ENCODE measurements at places on chromosomes 2 and 18.

DNA sequence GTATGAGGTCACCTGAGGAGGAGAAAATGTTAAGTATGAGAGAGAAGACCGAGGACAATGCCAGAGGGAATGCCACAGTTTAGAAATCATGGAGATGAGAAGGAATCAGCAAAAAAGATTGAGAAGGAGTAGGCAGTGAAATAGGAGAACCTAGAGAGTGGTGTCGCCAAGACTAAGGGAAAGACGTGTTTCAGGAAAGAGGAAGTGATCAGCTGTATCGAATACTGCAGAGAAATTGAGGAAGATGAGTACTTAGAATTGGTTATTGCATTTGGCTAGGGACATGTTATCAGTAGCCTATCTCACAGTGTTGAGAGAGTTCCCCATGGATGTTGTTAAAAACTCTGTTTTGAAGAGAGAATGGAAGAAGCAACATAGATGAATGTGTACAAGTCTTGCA, 112.3 kb downstream of the GALNT1 start:
- DNase-seq = no peak

DNA sequence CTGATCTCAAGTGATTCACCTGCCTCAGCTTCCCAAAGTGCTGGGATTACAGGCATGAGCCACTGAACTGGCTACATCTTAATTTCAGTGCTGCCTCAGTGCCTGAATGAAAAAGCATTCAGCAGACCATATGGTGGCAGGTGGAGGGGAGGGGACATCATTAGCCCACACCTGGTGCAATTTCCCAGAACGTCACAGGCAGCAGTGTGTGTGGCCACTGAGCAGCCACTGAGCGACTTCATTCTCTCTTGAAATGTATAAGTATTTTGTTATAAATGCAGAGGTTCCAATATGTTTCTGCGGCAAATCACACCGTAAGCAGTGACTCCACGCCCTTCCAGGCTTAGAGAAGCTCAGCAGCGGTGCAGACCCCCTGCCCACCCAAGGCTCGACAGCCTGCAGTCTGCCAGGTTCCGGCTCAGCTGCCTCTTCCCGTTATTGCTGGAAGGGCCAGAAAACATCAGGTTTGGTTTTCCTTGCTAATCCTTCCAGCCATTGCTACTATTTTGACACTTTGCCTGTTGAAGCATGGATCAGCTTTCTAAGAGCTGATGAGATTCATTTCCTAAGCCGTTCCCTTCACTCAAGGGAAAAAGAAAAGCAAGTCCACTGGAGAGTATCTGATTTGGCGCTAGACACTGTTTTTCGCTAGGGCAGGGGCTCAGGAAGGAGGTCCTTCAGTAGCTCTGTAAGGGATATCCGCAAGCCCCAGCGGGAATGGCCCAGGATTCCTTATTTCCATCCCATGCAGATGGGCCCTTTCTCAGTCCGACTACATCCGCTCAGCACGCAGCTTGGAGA, 250.7 kb downstream of the VAPA start:
- no peak for DNase-seq

DNA sequence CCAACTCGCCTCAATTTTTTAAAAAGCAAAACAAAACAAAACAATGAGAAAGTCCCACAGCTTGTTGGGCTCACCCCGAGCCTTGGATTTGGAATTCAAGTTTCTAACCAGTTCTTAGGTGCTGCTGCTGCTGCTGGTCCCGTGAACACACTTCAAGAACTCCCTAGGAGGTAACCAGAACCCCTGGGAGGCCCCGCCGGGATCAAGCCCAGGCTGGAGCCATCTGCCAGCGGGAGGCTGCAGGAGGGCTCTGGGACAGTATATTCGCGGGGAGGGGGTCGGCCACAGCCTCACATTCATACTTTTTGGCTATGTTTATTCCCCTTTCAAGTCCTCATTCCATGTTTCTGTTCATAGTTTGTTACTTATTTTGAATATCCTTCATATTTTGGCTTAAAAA, 223.4 kb downstream of the TFCP2L1 start:
- no peak for DNase-seq

- DNase-seq = no peak
Observed at GRCh38 chr2:239912938-239913635, 112.1 kb downstream of the NDUFA10 start.

DNA sequence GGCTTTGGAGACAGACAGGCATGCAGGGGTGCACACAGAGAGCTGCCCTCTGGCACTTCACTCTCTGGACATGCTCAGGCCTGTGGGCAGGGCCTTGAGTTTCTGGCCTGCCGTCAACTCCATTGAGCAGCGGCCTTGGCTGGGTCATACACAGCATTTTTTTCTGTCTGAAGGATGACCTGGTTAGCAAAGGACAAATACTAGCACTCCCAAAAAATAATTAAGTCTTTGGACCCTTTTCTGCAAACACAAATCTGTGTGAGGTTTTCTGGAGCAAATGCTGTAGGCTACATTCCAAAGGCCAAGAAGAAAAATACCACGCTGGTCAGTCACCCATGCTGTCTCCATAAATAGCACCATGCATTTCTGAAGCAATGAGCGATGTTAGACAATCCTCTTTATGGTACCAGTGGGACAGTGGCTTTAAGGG, 124.7 kb upstream of the CTAGE1 start:
- no peak for DNase-seq

DNA sequence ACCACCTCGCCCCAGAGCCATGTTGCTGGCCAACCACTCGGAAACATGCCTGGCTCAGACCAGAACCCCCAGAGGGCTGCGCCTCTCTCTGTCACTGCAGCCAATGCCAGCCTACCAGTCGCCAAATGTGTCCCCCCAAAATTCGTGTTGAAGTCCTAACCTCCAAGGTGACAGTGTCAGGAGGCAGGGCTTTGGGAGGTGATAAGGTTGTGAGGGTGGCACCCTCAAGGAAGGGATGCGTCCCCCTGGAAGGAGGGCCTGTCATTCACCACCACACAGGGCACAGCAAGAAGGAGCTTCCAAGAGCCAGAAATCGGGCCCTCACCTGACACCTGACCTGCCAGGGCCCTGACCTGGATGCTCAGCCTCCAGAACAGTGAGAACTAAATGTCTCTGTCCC, 291.9 kb upstream of the SALL3 start:
- DNase-seq = no peak

DNA sequence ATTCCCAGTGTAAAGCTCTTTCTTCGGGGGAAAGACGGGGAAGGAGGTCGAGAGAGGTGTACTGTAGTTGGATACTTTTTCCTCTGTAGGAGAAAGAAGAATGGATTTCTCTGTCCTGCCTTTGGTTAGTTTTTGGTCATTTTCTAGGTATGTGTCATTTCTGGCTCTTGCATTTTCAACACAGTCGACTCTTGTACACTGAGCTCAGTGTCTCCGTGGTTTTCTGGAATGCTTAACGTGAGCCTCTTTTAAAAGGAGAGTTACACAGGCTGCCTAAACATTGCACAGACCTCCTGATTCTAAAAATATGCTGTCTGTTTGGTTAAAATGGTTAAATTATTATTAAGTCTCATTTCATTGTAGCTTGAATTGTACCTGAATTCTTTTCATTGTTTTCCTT, 21.8 kb upstream of the GLS start:
- no peak for DNase-seq

Data from CD4-positive, CD25-positive, alpha-beta regulatory T cell (primary cell).